ENCODE measurements at places on chromosomes 3 and 15.
A peak's percentile ranks its signal among the peaks of the same experiment; 100 is the strongest.

DNA sequence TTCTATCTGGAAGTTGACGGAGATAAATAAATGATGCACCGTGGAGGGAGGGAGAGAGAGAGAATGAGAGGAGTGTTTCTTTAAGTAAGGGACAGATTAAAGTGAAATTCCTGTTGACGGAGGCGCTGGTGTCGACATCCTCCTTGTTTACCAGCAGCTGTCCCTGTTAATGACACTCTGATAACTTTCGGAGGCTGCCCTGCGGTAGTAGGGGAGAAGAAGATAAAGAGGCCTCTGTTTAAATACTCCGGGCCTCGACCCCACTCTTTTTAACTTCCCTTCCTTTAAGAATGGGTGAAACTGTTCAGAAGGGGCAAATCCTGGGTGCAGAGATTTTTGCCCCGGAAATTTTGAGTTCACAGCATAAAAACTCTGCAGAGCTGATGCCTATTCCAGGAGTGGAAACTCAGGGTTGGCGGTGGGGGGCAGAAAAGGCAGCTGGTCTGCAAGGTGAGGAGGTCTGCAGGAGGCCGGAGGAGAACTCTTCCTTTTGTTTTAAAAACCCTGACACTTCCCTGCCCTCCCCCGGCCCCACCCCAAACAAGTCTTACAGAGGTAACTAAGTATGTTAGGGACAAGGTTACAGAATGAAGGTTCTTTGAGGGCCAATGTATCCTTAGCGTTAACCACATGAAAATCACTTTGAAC lies 276.6 kb upstream of the NR2F2 start:
- H3K4me1 ChIP-seq, result no peaks in the 10 kb centered on the region
- H3K27ac ChIP-seq, result no peak overlapping the region
- H3K36me3 ChIP-seq, result no peaks in the 10 kb centered on the region
- no peak for DNase-seq

DNA sequence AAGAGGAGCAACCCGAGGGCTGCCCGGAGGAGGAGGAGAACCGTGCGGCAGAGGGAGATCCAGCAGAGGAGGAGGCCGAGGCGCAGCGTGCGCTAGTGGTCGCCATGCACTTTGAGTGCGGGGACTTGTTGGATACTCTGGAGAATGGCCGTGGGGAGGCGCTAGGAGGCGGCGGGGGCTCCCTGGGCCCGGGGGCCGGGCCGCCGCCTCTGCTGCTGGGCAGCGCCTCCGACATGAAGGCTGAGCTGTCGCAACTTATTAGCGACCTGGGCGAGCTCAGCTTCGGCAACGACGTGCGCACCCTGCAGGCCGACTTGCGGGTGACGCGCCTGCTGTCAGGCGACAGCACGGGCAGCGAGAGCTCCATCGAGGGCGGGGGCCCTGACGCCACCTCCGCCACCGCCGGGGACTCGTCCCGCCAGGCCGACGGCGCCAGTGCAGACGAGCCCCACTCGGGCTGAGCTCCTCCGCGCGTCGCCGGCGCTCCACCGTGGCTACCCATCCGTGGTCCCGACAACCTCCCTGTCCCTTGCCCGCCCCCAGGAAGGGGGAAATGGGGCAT lies 2.0 kb downstream of the FAM43A start:
- no peaks in the 10 kb centered on the region for H3K36me3 ChIP-seq
- H3K27me3 ChIP-seq, result peaks cover 1% of the 10 kb centered on the region
- no peak overlapping the region for H3K4me3 ChIP-seq
- no peaks in the 10 kb centered on the region for H3K4me1 ChIP-seq
- no peak overlapping the region for H3K27ac ChIP-seq

DNA sequence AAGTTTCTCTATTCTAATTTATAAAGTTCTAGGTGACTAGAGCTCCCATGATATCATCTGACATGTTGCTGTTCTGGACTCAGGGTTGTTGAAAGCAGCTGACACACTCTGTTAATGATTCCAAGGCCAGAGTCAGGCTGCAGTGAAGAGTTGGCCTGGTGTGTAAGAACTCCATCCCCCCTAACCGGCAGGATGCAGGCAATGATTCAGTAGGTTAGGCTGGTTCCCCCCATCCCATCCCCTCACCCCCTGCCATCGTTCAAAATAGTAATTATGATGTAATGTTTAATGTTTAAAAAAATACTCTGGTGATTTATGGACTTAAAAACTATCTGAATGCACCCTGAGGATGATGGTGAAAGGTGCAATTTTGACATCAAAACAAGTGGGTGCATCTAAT lies 4.6 kb upstream of the TRIM71 start:
- H3K36me3 ChIP-seq, result no peaks in the 10 kb centered on the region
- no peak overlapping the region for H3K27ac ChIP-seq
- no peaks in the 10 kb centered on the region for H3K4me1 ChIP-seq
- H3K27me3 ChIP-seq, result no peaks in the 10 kb centered on the region
- no peak overlapping the region for H3K4me3 ChIP-seq

DNA sequence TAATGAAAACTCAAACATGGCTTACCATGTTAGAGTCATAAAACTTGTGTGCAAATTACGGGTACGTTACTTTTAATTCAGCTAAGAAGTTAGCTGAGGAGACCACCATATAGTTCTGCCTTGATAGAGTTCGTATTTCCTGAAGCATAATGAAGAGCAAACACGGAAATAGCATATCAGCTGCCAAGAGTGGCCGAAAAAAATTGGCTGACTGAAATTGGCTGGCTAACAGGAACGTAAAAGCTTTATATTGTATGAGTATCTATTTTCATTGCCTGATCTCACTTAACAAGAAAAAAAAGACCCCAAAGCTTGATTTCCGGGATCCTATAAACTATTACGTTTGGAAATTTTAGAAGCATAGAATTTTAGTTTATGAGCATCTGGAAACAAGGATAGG lies 1222.9 kb downstream of the ZPLD1 start:
- no peaks in the 10 kb centered on the region for H3K4me1 ChIP-seq
- no peak for DNase-seq
- no peak overlapping the region for H3K4me3 ChIP-seq

DNA sequence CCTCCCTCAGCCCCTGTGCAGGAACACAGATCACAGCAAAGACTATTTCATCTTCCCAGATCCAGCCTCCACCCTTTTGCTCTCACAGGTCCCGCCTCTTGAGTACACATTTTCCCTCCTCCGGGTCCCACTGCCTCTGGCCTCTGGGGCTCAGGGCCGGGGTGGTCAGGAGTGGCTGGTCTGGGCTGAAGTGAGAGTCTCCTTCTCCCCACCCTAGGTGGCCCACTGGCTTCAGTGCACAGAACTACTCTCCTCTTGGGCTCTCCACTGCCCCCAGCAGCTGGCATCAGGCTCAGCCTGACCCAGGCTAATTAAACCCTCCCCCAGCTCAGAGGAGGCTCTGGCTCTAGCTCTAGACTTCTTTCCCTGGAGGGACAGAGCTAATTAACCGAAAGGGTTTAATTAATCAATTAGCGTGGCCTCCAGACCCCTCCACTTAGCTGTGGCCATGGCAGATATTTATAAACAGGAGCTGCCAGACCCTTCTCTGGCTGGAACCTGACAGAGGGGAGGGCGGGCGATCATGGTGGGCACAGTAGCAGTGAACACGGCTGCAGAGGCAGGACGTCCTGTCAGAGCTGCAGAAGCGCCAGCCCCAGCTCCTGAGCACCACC lies 15.1 kb downstream of the DUSP7 start:
- H3K27ac ChIP-seq, result peak overlapping the region; percentile 18
- no peaks in the 10 kb centered on the region for H3K36me3 ChIP-seq
- no peak overlapping the region for H3K4me3 ChIP-seq
- H3K27me3 ChIP-seq, result no peaks in the 10 kb centered on the region

- no peak overlapping the region for H3K27ac ChIP-seq
- no peaks in the 10 kb centered on the region for H3K27me3 ChIP-seq
- no peak overlapping the region for H3K4me3 ChIP-seq
- DNase-seq, result no peak
Observed at GRCh38 chr3:179181993-179182551, 33.9 kb downstream of the PIK3CA start.

GRCh38 chr3:130702985-130703384 lies 43.6 kb downstream of the PIK3R4 start:
- peaks cover 7% of the 10 kb centered on the region for H3K36me3 ChIP-seq
- no peak overlapping the region for H3K4me3 ChIP-seq
- H3K27me3 ChIP-seq, result no peaks in the 10 kb centered on the region
- no peak for DNase-seq
- no peak overlapping the region for H3K27ac ChIP-seq
- H3K4me1 ChIP-seq, result no peaks in the 10 kb centered on the region

DNA sequence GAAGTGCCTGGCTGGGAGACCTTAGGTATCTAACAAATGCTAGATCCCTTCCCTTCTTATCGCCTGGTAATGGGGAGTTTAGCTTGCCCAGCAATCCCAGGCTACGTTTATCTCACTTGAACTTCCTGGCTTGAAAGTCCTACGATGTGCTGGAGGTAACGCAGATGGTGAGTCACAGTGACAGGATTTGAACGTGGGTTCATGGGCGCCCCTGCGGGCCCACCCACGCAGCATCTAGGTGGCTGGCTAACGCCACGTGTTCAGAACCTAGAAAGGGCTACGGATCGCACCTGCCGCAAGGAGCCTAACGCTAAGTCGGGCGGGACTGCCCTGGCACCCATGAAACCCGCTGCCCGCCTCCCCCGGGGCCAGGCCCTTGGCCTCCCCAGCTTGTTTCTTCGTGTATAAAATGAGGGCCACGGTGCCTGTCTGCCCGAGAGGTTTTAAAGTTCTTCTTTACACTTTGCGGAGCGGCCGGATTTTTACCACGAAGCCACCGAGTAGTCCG lies 600 bp upstream of the USP3 start:
- DNase-seq, result peak; percentile 80
- H3K27ac ChIP-seq, result peak overlapping the region; percentile 81
- no peaks in the 10 kb centered on the region for H3K36me3 ChIP-seq
- H3K27me3 ChIP-seq, result no peaks in the 10 kb centered on the region

- no peak for DNase-seq
- no peaks in the 10 kb centered on the region for H3K36me3 ChIP-seq
- no peaks in the 10 kb centered on the region for H3K4me1 ChIP-seq
- no peak overlapping the region for H3K4me3 ChIP-seq
Observed at GRCh38 chr15:78075490-78076230, 1.9 kb downstream of the TBC1D2B start.

GRCh38 chr15:101307897-101308603 lies 13.0 kb upstream of the SNRPA1 start:
- H3K27ac ChIP-seq, result no peak overlapping the region
- no peak overlapping the region for H3K4me3 ChIP-seq
- DNase-seq, result no peak
- H3K36me3 ChIP-seq, result no peaks in the 10 kb centered on the region

All from aorta (tissue), 5 donors.